CD4-positive, alpha-beta T cell treated with Interleukin-1 beta for 1 hour (primary cell): ENCODE measurements at places on chromosomes 3 and 15.

GRCh38 chr15:77029166-77030047, 34.5 kb downstream of the PSTPIP1 start:
- DNase-seq: no peak

GRCh38 chr3:25155652-25156471, 272.2 kb upstream of the RARB start:
- no peak for DNase-seq

DNA sequence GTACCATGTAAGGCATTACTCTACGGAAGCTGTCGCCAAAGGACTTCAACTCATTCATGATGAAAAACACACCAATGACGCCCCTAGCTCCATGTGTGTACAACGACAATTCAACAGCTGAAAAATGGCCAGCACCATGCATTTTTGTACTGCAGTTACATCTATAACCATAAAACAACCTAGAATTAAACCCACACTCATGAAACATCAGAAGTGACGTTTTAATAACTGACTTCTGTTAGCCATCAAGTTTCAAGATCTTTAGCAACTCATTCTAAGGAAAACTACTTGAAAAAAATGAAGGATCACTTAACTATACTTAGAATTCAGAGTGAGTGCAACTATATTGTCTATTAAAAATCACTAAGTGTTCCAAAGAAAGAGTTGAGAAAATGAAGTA, 84.9 kb downstream of the RFTN1 start:
- no peak for DNase-seq

- no peak for DNase-seq
Measured at GRCh38 chr3:113210604-113211329, 590 bp upstream of the BOC start.

DNA sequence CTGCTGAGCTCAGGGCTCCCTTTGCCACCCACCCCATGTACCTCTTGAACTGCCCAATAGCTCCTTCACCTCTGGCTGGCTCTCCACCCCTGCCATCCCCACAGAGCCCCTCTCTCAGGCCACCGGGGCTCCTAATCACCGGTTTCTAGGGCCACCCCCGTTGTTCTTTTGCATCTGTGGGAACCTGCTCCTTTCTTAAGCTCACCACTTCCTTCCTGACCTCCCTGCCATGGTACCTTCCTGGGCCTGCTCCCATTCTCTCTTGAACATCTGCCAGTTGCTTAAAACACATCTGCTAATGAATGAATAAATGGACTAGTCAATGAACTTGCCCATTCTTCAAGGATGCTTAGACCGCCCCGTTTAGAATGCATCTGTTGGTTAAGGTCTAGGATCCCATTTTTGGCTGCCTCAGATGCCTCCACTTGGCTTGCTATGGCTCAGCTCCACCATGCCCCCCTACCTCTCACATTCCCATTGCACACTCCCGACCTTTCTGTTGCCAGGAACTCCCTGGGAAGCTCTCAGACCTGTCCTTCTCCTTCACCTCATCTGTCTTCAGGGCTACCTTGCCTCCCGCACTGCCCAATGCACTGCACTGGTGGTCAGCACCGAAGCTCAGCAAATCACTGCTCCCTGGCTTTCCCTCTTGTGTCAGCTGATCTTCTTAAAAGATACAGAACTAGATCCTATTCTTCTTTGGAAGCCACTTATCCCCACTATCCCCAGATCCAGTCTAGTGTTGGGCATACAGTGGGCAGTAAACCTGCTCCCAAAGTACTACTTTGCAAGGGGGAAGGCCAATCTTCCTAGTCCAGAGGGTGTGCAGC, 9.1 kb downstream of the AMOTL2 start:
- no peak for DNase-seq

GRCh38 chr3:61943975-61944374, 382.6 kb downstream of the PTPRG start:
- DNase-seq: no peak

- DNase-seq: no peak
Measured at GRCh38 chr3:55631766-55632331, 144.7 kb upstream of the WNT5A start.

GRCh38 chr3:126067959-126068358, 16.0 kb downstream of the SLC41A3 start:
- DNase-seq: no peak

GRCh38 chr15:57730876-57731275, 24.4 kb downstream of the POLR2M start:
- no peak for DNase-seq

DNA sequence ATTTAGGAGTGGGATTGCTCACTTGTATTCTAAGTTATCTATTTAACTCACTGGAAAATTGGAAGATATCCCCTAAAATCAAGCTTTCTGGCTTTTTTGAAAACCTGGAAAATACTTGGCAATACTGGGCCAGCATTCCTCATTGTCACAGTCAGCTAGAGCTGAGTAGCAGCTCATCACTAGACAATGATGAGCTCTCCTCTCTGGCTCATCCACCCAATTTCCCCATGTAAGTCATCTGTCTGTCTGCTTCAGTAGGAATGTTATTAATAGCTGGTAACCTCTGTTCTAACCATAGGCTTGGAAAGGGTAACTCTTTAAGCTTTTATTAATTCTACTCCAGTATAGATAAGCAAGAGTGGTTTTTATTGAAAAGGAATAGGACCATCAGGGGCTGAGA, 39.7 kb upstream of the PIK3R4 start:
- no peak for DNase-seq

- no peak for DNase-seq
Measured at GRCh38 chr15:41790169-41790568, 15.9 kb downstream of the MAPKBP1 start.

GRCh38 chr15:58562135-58562534, 130.3 kb downstream of the LIPC start:
- DNase-seq: no peak

GRCh38 chr3:192830291-192831110, 87.2 kb downstream of the MB21D2 start:
- no peak for DNase-seq

DNA sequence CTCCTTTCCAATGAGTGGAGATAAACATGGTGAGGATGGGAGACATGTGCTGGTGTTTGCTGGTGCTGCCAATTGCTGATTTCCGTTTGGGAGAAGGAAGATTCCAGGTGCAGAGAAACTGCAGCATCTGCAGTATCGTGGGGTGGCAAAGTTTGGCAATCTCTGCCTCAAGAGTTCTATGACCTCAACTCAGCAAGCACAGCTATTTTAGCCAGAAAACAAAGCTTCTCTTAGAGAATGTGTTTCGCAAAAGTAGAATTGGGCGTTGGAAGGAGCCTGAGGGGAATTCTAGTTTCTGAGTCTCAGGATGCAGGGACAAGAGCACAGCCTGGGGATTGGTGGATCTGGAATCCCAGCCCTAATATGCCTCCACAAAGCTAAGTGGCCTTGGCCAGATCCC, 18.2 kb upstream of the SHC4 start:
- DNase-seq: no peak

DNA sequence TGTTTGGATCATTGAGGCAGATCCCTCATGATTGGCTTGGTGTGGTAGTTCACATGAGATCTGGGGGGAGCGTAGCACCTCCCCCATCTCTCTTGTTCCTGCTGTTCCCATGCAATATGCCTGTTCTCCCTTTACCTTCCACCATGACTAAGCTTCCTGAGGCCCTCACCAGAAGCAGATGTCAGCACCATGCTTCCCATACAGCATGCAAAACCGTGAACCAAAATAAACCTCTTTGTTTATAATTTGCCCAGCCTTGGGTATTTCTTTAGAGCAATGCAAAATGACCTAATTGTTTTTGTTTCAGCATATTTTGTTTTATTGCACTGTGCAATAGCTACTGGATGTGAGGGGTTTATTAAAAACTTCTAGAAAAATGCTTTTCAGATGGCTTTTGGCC, 56.6 kb upstream of the CHST2 start:
- DNase-seq: no peak

DNA sequence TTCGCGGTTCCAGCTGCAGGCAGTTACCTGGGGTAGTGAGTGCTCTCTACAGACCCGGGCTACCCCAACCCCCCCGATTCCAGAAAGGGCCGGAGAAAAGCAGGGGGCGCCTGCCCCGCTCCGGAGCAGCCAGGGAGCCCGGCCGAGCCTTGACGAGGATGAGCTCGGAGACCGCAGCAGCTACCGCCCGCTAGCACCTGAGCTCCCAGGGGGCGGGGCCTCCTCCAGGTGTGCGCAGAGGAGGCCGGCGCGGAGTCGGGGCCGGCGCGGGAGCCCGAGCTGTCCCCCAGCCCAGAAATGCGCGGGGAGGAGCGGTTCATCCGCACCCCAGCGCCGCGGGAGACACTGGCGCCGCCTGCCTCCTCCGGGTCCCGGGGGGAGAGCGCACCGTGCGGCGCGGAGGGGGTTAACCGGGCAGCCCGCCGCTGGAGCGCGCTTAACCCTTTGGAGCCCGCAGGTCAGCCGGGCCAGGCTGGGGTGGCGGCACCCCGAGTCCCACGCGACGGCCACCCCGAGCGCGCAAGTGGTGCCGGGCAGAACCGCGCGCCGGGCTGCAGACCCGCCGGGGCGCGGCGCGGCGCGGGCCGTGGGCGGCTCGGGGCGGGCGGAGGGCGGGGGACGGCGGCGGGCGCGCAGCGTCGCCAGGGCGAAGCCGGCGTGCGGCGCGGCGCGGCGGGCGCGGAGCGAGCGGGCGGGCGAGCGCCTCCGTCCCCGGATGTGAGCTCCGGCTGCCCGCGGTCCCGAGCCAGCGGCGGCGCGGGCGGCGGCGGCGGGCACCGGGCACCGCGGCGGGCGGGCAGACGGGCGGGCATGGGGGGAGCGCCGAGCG, at the start of gene CACNA1D:
Gene CACNA1D, plus strand, starts transcription at position 649 of the 829 bp plus-strand sequence. CDS start 556 bp downstream, outside the sequence.
- DNase-seq: no peak

- no peak for DNase-seq
Measured at GRCh38 chr15:69748576-69749185, 296.1 kb downstream of the RPLP1 start.

DNA sequence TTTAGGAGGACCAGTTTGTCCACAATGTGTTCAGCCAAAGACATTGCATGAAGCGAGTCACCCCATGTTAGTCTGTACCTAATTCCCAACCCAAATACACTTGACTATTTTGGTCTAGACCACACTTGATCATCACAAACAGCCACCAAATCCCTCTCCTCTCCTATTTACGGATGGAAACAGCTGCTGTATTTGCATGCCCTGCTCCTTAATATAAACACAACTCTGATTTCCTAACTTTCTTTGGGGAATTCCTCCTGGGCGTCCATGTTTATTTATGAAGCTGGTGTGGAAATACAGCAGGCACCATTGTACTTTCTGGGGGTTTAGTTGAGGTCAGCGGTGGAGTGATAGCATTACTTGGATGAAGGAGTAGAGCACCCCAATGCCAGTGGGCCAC, 235.2 kb downstream of the TLE3 start:
- no peak for DNase-seq

DNA sequence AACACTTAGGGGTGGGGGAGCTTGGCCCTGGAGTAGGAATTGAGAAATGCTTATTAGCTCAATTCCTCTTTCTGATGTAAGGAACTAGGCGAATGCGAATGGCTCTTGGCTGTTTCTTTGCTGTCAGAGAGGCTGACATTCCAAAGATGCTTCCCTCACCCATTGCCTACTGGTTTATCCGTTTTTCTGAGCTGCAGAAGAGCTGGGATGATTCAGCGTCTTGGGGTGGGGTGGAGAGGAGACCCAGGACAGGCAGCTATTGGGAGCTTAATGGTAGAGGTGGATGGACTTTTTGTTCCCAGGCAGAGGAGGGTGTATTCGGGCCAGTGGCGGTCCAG, 9.8 kb downstream of the PLEKHO2 start:
- DNase-seq: no peak

DNA sequence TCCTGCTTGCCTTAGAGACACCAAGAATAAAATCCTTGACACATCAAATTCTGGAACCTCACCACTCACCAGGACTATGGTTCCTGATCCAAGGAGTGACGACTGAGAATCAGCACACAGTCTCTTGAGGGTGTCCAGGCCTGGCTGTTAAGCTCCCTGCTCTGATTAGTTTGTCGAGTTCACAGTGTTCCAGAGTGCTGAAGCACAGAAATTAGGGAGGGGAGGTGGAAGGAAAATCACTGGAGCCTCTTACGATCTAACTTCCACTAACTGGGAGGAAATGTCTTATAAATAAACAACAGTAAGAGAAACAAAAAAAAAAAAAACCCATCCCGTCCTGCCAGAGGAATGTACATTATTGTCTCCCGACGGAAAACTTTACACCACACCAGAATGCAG, 330.2 kb downstream of the TIGIT start:
- DNase-seq: no peak

DNA sequence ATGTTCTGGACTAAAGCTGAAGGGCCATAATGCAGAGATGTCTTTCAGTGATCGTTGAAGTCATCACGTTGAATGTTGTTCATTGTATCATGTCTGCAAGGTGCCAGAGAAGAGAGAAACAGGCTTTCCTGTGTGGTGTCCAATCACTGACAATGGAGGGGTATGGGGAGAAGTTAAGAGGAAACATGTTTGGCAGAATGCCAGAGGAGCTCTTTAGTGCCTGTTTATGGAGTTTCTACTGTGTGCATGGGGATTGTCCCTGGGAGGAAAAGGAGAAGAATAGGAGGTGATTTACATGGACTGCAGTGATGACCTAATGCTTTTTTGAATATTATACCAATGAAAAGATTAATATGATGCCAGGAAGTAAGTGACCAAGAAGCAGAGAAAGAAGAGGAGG, 11.7 kb downstream of the SCAANT1 start:
- DNase-seq: no peak

- DNase-seq: no peak
Measured at GRCh38 chr3:9204253-9204992, 45.0 kb downstream of the SRGAP3 start.

DNA sequence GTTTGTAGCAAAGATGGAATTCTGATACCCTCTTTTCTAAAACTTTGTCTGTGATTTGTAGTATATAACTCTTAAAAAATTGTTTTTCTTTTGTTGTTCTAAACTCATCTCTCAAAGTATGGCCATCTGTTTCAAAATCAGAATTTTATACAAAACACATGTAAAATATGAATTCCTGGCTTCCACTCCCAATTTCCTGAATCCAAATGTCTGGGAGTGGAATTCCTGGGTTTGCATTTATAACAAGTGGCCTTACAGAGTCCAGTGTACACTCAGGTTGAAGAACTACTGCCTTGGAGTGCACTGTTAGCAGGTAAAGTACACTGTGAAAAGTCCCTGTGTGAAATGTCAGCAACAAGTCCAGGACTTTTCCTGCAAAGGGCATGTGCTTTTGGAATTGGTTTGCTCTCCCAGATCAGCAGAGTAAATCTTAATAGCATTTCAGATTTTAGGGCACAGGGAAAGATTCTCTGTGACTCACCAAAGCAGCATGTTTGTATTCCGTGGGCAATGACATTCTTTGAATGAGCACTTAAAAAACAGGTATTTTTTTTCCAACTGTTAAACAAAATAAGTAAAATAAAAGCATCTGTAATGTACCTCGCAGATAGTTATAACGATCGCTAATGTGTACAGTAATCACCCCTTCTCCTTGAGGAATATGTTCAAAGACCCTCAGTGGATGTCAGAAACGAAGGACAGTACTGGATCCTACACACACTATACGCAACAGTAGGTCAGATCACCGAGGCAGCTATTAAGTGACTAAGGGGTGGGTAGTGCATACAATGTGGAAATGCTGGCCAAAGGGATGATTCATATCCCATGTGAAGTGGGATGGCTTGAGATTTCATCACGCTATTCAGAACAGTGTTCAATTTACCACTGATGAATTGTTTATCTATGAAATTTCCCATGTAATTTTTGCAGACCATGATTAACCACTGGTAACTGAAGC, 2.0 kb upstream of the CLDN16 start:
- DNase-seq: no peak
